ENCODE measurements at places on chromosomes 16 and 17.

GRCh38 chr16:48300391-48300856, 53.1 kb upstream of the ABCC11 start:
- DNase-seq, result no peak

DNA sequence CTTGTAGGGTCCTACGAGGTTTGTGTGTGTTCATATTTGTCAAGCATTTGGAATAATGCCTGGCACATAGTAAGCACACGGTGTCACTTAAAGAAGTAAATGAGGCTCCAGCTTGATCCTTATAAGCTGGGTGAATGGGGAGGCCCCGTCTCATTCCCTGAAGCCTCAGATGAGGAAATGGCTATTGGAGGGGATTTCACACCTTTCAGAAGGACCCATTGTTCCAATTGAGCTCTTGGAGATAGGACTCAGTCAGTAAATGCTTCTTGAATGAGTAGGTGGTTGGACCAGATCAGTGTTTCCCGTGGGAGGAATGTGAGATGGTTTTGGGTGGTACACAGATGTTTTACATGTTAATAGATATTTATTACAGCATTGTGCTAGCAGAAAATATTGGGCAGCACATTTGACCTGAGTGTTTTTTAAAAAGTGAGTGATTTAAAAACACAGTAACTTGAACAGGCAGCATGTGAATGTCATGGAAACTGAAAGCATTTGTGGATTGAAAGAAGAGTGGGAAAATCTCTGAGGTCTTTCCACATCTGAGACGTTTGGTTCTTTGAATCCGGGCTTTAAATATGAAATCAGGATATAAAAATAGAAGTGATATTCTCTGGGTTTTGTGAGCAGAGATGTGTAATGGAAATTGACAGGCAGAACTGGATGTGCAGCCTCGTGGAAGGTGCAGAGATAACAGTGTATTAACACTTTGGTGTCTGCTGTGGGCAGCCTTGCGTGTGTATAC, 36.4 kb upstream of the ARHGAP17 start:
- peak; percentile 20 for DNase-seq

- DNase-seq, result no peak
Observed at GRCh38 chr17:33550261-33550660, 257.2 kb upstream of the ASIC2 start.

DNA sequence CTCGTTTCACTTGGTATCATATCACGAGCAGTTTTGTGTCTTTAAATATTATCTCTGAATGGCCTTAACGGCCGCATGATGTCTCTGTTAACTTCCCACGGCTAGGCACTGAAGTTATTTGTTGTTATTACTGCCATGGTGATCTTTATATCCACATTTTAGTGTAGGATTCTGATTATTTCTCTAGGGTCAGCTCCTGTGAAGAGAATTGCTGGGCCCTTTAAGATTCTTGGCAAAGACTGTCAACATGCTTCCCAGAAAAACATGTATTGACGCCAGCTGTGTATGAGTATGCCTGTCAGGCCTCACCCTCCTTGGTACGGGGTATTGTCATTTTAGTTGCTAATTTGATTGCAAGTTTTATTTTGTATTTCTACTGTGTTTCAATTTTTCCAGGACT, 263.5 kb downstream of the SNX29 start:
- no peak for DNase-seq

- no peak for DNase-seq
Observed at GRCh38 chr16:47886631-47887415, 269.0 kb downstream of the ABCC12 start.

- no peak for DNase-seq
Observed at GRCh38 chr17:81302861-81303333, 7.8 kb upstream of the SLC38A10 start.

DNA sequence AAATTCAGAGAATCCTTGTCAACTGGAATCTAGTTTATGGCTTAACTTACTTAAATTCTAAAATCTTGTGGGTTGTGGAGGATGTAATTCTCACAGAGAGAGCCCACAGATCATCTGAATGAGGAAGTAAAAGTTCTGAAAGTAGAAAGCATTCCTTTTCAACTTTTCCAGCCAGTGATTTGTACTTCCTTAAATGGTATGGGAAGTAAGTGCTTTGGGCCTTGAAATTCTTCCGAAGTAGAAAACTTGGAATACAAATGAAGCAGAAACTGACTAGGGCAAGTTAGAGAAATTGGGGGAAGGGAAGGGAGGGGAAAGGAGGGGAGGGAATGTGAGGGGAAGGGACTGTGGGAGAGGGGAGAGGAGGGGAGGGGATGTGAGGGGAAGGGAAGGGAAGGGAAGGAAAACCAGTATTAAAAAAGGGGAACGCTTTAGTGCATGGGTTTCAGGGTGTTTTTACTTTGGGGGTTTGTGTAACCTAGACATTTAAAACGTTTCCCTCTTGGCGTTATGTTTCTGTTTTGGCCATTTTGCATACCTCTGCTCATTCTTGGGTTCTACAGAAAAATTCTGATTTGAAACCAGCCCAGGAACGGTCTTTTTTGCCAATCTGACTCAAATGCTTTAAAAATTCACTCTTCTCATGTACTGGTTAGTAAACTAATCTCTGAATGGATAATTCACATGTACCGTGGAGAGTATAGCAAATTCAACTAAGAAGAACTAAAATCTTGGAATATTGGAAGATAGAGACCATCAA, 15.5 kb upstream of the SNTB2 start:
- DNase-seq, result no peak

DNA sequence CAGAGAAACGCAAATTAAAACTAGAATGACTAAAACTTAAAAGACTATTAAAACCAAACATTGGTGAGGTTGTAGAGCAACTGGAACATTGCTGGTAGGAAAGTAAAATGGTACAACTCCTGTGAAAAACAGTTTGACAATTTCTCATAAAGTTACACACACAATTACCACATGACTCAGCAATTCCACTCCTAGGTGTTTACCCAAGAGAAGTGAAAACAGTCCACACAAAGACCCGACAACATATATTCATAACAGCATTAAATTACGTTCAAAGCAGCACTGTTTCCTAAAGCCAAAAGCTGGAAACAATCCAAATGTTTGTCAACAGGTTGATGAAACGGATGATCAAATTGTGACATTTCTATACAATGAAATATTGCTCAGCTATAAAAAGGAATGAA, 26.5 kb upstream of the ALOX12 start:
- peak; percentile 39 for DNase-seq

DNA sequence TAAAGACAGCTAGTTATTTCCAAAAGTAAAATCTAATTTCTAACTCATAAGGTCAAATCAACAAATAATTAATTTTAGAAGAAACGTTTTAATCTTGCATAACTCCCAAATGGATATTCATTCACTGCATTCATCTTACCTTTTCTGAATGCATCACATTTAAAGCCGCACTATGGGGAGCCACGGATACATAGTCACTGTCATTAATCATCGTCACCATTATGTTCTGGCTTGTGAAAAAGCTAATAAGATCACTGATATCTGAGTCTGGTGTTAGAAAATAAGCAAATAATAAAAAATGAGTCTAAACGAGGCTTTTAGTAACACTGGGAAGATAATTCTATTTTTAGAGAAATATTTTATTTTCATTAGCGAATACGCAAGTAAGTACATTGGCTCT, 42.4 kb upstream of the ABCA10 start:
- DNase-seq, result no peak

DNA sequence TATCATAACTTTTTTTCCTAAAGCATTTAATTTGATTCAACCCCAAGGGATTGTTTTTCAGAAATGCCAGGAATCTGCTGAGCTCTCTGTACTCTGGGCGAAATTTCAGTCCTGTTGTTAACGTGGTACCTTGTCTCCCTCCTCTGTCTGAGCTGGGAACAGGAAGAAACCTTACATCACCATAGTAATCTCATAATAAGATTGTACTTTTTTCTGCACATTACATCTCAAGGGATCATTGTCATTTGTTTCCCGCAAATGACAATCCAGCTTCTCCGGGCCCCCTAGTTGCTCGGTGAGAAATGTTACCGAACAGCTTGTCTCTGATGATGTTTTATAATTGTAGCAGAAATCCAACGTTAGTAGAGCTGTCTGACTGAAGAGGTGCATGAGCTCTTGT, 152.7 kb upstream of the ERCC4 start:
- no peak for DNase-seq

GRCh38 chr17:68941761-68942160, 13.4 kb downstream of the ABCA8 start:
- DNase-seq, result no peak

DNA sequence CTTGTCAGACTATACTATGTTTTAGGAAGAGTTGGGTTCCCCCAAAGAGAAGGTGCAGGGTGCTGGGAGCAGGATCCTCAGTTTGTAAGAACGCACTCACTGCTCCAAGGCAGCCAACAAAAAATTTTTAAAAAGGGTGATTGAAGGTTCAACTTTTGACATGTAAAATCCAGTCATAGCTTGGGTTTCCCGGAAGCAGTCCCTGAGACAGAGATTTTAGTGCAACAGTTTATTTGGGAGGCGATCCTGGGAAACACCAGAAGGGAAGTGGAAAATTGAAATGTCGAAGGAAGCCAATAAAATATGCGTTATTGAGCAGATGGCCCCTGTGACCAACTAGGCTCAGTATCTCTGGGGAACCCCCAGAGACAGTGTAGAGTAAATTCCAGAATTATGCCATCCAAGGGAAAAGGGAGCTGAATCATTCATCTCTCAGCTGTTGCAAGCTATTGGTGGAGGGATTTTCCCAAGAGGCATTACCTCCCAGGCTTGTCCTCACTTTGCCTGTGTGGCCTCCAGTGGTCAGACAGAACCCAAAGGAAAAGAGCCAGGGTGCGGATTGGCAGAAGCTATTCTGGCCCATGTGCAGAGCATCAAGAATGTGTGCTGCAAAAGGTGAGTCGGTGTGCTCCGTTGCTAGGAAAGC, 72.9 kb downstream of the HS3ST3B1 start:
- no peak for DNase-seq

DNA sequence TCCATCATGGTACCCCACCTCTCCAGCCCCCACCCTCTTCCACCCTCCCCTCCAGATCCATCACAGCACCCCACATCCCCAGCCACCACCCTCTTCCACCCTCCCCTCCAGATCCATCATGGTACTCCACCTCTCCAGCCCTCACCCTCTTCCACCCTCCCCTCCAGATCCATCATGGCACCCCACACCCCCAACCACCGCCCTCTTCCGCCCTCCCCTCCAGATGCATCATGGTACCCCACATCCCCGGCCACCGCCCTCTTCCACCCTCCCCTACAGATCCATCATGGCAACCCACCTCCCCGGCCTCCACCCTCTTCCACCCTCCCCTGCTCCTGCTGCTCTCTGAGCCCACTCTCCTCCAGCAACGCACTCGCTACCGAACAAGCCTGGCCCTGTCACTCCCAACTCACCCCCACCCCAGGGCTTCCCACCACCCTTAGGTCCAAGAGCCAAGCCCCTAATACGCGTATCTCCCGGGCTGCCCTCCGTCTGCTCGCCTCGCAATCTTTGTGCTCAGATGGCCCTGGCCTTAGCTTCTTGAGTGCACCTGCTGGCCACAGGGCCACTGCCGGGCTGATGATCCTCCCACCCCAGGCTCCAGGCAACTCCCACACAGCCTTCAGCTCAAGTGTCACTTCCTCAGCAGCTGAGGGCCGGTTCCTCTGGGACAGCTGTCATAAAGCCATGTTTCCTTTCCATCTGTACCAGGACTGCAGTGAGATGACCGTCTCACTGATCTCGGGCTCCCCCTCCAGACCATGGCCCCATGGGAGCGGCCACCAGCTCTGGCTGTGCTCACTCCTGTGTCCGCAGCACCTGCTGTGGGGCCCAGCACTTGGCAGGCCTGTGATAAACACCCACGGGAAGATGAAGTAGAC, 25.5 kb downstream of the KDM8 start:
- no peak for DNase-seq

Measured in activated CD4-positive, alpha-beta T cell treated with anti-CD3 and anti-CD28 coated beads, Interleukin-2, Interleukin-6, amounts not matched to agents 100 ng/mL and 50 ng/mL, durations not matched to agents 16 hours and 8 hours (primary cell).